Kasumi-1 (cell line): ENCODE measurements at places on chromosomes 1 and 21.

GRCh38 chr1:205976708-205977401 is 26.3 kb downstream of the RAB7B start:
- no peak for DNase-seq

DNA sequence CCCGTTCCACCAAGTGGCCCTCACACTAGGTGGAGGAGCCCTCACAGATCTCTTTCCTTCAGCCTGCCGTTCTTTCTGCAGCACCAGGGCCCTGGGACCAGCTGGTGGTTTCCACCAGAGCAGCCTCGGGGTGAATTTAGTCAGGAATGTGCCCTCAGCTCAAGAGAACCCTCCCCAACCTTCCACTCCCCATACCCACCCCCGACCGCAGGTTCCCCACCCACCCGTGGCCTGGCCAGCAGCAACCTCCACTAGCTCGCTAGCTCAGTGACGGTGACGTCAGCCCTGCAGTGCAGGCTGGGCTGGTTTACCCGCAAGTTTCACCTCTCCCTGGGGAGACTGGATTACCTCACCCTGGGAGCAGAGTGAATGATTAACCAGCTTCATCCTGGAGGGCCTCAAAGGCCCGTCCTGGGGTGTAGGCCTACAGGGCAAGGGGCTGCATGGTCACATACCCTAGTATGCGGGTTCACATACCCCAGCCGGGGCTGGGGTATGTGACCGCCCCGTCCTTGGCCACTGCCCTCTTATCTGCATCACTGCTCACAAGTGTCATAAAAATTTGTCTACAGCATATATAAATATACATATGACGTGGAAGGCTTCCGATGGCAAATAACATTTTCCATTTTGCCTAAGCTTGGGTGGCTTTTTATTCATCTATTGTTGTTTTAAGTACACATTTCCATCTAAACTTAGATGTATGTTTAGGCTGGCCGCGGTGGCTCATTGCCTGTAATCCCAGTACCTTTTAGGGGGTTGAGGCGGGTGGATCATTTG is 24.5 kb downstream of the ELF3 start:
- DNase-seq = no peak

GRCh38 chr1:233998891-233999290 is 94.4 kb downstream of the SLC35F3 start:
- no peak for DNase-seq

DNA sequence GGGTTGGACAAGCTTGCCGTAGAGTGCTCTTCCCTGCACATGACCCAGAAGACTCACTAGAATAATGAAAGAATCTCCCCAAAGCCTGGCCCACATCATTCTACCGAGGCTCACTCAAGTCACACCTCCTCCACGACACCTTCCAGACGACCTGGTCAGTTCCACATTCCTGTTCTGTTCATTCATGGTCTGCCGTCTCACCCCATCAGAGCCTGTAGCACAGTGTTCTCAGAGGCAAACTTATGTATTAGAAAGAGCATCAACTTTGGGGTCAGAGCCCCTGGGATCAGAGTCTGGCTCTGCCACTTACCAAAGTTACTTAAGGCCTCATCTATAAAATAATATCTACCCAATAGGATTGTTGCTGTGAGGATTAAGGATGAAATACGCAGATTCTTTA is 7.5 kb downstream of the OLFML3 start:
- DNase-seq = no peak

DNA sequence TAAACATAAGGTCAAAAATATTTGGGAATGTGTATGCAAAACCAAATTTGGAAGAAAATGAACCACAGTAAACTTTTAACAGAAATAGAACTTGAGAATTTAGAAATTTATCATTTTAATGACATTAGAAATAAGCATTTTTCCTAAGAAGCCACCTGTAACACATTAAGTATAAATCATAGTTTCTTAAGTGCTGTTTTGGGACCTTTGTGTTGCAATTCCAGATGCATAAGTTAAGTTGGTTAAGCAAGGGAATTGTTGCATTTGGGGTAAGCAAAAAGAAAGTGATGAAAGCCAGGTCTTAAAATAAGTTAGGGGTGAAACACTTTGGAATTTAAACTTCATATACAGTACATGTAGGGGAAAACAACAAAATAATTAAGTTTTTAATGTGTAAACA is 49.8 kb downstream of the CDKN2C start:
- no peak for DNase-seq

DNA sequence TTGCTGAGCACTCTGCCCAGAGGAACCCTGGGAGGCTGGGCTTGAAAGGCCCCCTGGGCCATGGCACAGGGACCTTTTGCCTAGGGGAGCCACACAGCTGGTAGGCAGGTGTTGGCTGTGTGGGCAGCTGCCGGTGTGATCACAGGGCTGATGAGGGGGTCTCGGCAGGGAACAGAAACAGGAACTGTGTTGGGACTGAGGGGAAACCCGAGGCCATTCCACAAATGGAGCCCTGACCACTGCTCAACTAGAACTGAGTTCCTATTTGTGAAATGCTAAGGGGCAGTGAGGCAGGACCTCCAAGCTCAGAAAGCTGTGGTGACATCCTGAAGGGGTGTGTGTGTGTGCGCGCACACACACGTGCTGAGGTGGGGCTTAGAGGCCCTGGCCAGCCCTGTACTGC is 6.4 kb upstream of the THEM5 start:
- DNase-seq = no peak

- DNase-seq = no peak
Measured at GRCh38 chr1:178579095-178579494, 66.2 kb downstream of the TEX35 start.

- no peak for DNase-seq
Measured at GRCh38 chr21:44020551-44020950, 8.4 kb downstream of the TRAPPC10 start.

DNA sequence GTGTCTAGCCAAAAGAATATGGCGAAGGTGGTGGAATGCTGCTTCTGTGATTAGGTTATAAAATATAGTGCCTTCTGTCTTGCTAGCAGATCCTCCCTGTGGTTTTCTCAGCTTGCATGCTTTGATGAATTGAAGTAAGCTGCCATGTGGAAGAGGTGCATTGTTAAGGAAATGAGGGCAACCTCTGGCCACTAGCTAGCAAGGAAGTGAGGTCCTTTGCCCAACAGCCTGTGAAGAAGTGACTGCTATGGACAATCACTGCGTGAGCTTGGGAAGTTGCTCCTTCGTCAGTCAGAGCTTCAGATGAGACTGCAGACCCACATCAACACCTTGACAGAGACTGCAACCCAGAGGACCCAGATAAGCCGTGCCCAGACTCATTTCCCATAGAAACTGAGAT is 109.4 kb downstream of the GIPC2 start:
- DNase-seq = no peak
